ENCODE measurements at places on chromosomes 11 and 22.

DNA sequence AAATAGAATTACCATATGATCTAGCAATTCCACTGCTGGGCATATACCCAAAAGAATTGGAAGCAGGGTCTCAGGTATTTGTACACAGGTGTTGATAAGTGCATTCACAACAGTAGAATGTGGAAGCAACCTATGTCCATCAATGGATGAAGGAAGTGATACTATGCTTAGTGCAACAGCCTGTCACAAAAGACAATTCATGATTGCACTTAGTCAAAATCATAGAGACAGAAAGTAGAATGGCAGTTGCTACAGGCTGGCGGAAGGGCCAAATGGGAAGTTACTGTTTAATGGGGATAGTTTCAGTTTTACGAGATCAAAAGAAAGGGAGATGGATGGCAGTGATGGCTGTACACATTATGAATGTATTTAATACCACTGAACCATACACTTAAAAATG is 42.0 kb downstream of the SGSM3 start:
- no peak for DNase-seq

GRCh38 chr11:122170815-122171475 is 54.9 kb upstream of the BLID start:
- peak; percentile 3 for DNase-seq

DNA sequence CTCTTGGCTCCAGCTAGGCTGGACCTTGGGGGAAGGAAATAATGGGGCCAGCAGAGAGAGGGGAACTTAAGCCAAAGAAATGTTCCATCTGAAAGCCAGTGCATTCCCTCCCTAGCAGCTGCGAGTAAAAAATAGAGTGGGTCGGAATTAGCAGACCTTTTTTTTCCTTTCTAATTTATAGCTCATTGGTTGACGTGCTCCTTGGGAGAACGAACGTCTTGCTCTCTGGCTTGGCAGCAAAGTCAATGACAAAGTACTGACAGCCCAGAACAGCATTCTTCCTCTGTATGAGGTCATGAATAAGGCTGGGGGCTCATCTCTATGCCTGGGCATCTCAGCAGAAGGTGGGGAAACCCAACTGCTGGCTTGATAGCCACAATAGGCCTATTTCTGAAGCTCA is 65.0 kb downstream of the SEZ6L start:
- DNase-seq = no peak

DNA sequence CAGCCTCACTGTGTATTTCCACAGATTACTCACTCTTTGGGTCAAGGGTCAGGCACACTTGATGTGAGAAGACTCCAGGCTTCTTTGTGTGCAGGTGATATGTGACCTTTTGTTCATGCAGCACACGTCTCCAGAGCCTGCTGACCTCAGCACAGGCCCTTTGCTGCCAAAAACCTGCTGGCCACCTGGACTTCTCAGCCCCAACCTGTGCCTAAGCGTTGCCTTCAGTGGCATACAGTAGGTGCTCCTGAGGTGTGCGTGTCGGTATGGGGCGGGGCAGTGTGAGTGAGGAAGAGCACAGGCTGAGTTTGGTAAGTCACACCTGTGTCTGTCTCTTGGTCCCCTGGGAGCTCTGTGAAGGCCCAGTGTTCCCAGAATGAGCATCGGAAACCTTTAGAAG is 58.1 kb downstream of the WNT11 start:
- no peak for DNase-seq

- peak; percentile 53 for DNase-seq
Measured at GRCh38 chr11:117822074-117823033, 2.2 kb downstream of the FXYD2 start.

- DNase-seq = no peak
Measured at GRCh38 chr11:60235321-60235720, 7.6 kb downstream of the MS4A4E start.

All from stimulated activated CD4-positive, alpha-beta T cell treated with anti-CD3 and anti-CD28 coated beads, Interleukin-4, amount 100 ng/mL, for 48 hours (primary cell).